ENCODE measurements at places on chromosomes 7 and 10.

DNA sequence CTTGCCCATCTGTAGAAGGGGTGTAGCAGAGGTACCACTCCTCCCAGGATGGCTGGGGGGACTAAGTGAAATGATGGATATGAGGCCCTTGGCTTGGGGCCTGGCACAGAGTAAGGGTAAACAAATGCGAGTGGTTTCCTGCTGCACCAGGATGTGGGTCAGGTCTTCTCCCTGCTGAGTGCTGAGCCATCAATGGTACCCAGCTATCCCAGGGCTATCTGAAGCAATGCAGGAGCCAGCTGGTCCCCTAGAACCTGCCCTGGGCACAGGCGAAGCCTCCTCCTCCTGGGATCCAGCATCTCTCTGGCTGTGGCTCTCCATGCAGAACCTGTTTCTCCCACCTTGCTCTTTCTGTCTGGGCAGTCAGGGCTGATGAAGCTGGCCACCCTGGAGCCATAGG is 20.9 kb upstream of the GOLGA7B start:
- DNase-seq, result no peak

- DNase-seq, result no peak
Measured at GRCh38 chr7:26567266-26567665, 275.6 kb downstream of the SNX10 start.

- peak; percentile 19 for DNase-seq
Measured at GRCh38 chr7:144812379-144813283, 23.2 kb downstream of the TPK1 start.

DNA sequence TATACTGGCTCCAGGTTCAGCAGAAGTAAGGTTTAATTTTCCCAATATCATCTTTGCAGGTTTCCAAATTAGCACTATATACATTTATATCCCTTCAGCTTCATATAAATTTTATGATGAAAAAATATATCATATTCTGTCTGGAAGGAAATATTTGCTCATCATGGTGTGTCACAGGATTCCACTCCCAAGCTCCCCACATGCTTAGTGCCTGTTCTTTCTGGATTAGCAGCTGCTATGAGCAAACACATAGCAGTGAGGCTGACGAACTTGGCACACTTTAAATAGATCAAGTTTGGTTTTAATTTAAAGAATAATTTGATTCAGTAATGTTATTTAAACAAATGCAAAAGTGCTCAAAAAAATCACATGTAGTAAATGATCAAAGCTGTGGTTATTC is 251.9 kb downstream of the AGMO start:
- DNase-seq, result no peak

DNA sequence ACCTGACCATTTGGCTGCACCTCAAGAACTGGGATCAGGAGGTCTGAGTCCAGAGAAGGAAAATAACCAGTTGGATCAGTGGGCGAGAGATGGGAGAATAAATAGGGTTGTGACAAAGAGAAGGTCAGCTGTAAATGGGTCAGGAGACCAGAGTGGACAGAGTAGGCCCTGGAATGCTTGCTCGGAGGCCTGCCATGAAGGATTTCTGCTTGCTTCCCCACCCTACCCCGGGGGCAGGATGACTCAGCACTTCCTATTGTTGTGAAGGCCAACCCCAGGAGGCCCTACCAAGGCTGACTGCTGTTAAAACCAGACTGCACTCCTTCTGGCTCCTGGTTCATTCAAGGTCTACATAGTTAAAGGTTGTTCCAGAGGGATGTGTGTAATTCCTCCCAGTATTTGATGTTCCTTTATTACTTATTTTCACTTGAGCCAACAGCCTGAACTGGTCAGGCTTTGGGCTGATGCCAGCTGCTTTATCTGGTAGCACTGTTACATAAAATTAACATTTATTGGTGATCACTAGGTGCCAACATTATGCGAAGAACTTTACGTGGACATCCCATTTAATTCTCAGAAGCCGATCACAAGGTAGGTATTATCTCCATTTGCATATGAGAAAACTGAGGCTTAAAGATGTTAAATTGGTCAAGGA is 27.3 kb upstream of the IFRD1 start:
- DNase-seq, result no peak

- DNase-seq, result no peak
Measured at GRCh38 chr7:123727071-123727837, 21.5 kb downstream of the WASL start.

- DNase-seq, result no peak
Measured at GRCh38 chr10:82768040-82768439, 893.0 kb downstream of the NRG3 start.

- no peak for DNase-seq
Measured at GRCh38 chr7:45625714-45626440, 51.7 kb downstream of the ADCY1 start.

DNA sequence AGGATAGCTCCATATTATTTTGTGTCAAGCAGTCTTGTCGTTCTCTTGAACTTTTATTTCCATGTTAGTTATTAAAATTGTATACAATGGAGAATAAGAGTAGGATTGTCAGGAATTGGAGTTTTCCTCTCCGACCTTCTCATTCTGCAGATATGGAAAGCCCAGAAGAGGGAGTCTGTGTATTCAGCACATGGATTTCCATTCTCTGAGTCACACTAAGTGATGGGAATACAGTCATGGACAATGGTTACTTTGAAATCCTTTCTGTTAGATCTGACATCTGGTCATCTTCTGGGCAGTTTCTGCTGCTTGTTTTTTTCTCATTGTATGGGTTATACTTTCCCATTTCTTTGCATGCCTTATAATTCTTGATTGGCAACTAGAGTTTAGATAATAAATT is 5.0 kb upstream of the TASOR2 start:
- DNase-seq, result no peak

DNA sequence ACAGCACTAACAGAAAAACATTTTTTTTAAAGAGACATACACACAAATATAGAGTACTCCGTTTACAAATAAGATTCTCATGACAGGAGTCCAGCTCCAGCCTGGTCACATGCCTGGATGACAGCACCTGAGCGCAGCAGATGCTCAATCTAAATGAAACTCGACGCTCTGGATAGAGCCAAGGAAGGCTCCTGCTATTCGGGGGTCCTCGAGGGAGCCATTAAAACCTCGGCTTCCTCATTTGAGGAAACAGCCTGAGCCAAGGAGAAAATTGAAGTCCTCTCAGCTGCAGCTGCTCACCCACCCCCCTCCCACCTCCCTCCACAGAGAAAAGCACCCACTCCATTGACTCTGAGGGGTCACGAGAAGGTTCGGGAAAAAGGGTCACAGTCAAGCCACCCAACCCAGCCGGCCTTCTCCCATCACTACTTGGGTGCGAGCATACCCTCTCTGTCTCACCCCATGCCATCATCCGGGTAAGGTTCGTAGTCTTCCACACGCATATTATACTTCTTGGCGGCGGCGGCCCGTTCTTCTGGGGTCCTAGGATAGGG is 673 bp downstream of the NDUFB8 start:
- DNase-seq, result no peak

DNA sequence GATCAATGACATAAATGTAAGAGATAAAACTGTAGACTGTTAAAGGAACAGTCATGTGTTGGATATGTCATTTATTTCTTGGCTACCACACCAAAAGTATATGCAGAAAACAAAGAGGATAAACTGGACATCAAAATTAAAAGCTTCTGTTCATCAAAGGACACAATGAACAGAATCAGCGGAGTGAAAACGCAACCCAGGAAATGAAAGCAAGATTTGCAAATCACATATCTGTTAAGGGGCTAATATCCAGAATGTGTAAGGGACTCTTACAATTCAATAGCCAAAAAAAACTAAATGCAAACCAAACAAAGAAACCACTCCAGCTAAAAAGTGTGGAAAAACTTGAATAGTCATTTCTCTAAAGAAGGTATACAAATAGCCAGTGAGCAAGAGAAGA is 164.3 kb downstream of the ZMYND11 start:
- no peak for DNase-seq

- DNase-seq, result no peak
Measured at GRCh38 chr10:84198206-84198915, 4.0 kb downstream of the CDHR1 start.

- DNase-seq, result no peak
Measured at GRCh38 chr7:86965727-86966120, 93.7 kb downstream of the ELAPOR2 start.

DNA sequence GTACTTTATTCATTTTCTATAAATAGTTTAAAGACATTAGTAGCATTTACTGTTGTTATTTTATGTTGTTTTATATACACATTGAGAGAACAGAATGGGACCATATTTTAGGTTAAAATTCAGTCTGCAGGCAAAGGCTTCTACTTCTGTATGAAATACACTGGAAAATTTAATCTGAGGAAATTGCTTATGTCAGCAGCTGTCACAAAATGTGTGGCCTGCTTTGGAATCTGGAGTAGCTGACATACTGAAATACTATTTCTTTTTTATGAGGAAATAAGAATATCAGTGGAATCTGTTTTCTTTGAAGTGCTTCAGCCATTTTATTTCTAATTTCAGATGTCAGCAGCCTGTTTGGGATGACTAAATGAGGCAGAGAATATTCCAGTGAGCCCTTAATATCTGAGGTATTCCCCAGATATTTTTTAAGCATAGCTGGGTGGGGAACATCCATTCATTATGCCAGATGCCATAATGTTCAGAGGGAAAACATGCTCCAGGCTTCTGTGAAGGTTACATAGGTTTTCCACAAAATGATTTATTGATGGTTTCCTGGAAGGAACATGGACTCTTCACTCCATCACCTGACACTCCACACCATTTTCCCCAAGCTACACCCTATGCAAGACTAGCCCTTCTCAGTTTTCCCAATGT is 267.1 kb downstream of the ARL4A start:
- no peak for DNase-seq

- DNase-seq, result no peak
Measured at GRCh38 chr7:44143646-44144250, 2.6 kb upstream of the MYL7 start.

DNA sequence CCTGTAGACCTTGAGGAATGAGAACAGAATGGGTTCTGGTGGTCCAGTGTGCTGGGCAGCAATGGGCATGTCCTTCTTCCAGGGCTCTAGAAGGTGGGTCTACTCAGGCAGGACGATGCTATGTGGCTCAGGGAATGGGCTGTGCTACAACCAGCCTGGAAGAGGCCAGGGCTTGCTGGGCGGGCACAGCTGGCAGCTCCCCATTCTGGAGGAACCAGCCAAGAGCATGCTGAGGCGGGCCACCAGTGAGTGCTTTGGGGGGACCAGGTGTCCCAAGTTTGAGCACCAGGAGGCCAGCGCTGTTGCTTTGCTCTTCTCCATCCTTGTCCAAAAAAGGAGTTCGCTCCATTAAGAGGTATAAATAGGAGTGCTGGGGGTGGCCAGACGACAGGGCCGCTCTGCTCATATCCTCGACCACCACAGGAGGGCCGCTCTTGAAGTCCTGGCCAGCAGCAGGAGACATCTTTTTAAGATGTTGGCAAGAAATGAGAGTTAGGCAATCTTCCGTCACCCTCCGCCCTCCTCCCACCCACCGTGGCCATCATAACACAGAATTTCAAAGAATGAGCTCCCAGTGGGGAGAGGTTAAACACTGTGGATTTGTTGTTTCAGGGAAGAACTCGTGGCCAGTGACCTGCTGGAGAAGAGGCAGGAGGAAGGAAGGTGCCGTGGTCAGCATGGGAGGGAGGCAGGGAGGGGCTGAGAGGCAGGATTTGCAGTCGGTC is 141.3 kb downstream of the GRK5 start:
- no peak for DNase-seq

DNA sequence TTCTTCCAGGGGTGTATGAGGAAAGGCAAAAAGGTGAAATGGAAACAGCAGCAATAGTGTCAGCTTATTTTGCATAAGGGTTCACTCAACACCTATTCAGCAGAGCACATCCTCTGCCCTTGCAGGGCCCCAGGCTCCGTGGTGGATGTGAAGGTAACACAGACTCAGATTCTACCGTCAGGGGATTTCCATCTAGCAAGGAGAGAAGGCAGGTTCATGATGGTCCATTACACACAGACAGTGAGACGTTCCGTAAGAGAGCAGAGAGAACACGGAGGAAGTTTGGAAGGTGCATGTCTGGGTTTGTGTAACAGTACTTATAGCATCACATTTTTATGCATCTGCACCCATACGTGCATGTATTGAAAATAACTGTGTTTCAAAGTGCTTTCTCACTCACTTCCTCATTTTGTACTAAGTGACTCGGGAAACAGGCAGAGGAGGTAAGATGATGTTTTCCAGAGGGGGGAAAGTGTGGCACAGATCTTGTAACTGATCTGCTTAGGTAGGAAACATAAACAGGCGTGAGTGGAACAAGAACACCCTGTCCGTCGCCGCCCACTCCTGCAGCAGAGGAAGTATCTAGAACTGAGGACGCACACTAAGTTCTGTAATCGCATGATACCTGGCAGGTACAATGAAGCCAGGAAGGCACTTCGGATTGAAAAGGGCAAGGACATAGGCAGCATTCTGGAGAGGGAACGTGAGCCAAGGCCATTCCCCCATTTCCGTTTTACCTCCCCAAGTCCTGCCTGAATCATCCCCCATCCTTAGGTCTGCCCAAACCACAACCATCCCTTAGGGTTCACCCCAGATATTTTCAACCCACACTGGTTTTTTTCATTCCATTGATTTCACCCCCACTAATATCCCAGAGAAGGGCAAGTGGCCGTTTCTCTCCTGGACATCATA is 1.0 kb upstream of the ENO4 start:
- DNase-seq, result no peak

GRCh38 chr10:5305374-5305773 is 59.4 kb upstream of the UCN3 start:
- no peak for DNase-seq

GRCh38 chr7:158073845-158074840 is 513.5 kb downstream of the PTPRN2 start:
- no peak for DNase-seq

DNA sequence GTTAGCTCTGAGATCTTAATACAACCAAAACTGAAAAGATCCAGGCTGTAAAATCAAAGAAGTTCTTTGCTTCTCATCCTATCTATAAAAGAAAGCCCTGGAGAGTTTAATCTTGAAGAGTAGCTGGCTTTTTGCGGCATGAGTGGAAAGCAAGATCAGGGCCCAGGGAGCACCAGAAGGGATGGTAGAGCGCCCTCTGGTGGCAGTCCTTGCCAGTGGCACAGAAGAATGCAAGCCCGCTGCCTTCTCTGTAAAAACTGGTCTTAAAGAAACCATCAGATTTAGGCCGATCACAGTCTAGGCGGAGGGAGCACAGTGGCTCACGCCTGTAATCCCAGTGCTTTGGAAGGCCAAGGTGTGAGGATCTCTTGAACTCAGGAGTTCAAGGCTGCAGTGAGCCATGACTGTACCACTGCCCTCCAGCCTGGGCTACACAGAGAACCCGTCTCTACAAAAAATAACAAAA is 35.6 kb downstream of the CPN1 start:
- peak; percentile 61 for DNase-seq

GRCh38 chr7:51262796-51263531 is 53.6 kb downstream of the COBL start:
- DNase-seq, result no peak

DNA sequence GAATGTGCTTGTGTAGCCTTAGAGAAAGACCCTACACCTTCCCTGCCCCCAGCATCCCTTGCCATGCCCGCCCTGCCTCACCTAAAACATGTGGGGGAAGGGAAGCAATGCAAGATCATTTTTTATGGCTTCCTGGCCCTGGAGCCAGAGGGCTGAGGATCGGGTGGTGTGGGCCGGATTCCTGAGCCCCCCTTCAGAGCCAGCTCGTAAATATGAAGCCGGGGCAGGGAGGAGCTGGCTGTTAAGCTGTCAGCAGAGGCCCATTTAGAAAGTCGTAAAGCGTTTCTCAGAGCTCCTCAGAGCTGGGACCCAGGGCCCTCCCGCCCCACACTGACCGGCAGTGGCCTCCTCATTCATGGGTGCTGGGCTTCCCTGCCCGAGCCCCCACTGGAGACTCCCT is 23.9 kb downstream of the UNC5B start:
- DNase-seq, result no peak

- no peak for DNase-seq
Measured at GRCh38 chr7:2237109-2237602, 4.4 kb upstream of the MAD1L1 start.

- DNase-seq, result no peak
Measured at GRCh38 chr10:129891806-129892205, 72.3 kb downstream of the EBF3 start.

Measured in central memory CD8-positive, alpha-beta T cell (primary cell).